ENCODE measurements at places on chromosomes 16 and 17.

GRCh38 chr17:888998-889441 is 90.6 kb downstream of the NXN start:
- DNase-seq: no peak

DNA sequence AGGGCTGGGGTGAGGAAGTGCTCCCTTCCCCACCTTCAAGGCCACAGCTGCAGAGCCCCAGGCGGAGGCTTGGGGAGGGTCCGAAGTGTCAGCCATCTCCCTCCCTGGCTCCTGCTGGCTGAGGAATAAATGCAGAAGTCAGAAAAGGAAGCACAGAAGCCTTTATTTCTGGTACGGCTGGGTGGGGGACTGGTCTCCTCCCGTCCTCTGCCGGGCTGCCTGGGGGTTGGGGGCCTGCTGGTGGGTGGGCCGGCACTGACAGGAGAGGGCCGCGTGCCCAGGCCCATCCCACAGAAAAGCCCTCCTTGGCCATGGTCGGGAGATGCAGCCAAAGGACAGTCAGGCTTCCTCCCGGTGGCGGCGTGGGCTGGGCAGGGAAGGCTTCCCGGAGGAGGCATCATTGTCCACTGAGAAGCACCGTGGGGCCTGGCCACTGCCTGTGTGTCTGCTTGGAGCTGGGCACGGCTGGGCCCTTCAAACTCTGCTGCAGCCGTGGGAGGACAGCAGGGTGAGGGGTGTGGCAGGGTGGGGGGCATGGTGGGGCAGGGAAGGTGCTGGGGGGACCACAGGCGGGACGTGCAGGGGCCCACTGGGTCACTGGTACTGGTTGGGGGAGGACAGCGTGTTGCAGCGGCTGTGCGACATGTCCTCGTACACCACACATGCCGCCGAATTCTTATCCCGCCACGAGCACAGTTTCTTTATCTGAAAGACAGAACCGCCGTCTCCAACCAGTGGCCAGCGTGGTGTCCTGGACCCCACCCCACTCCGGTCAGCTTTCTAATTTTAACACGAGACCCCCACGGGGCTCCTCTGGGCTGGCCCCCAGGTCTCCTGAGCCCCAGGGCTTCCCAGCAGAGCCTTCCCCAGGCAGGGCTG is 2.4 kb downstream of the CD7 start:
- no peak for DNase-seq

GRCh38 chr16:70520612-70521297 is 2.6 kb downstream of the COG4 start:
- DNase-seq: no peak

- no peak for DNase-seq
These were observed 37.7 kb upstream of the RHBDL3 start for GRCh38 chr17:32227910-32228309.

DNA sequence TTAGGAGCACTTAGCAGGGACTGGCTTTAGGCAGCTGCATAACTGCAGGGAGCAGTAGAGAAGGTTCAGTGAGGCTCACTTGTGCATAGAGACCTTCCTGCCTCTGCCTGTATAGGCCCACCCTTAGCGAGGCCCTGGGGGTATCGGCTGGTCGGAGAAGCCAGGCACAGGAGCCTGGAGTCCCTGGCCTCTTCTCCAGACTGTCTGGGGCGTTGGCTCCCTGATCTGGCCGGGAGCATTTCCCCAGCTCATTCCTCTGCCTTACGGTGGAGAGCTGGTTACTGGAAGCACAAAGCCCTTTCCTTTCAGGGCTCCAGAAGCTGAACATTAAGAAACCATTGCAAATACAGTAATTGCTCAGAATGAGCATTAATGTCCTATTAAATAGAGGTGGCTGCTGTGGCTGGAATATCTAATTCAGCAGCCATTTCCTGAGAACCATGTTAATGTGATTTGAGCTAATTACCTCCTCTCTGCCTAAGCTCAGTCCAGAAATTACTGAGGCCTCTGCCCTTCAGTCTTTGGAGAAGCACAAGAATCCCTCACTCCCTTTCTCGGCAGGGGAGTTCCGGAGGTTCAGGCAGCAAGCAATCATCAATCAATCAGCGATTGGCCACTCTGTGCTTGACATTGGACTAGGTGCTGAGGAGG is 18.8 kb upstream of the TMEM220 start:
- DNase-seq: no peak

DNA sequence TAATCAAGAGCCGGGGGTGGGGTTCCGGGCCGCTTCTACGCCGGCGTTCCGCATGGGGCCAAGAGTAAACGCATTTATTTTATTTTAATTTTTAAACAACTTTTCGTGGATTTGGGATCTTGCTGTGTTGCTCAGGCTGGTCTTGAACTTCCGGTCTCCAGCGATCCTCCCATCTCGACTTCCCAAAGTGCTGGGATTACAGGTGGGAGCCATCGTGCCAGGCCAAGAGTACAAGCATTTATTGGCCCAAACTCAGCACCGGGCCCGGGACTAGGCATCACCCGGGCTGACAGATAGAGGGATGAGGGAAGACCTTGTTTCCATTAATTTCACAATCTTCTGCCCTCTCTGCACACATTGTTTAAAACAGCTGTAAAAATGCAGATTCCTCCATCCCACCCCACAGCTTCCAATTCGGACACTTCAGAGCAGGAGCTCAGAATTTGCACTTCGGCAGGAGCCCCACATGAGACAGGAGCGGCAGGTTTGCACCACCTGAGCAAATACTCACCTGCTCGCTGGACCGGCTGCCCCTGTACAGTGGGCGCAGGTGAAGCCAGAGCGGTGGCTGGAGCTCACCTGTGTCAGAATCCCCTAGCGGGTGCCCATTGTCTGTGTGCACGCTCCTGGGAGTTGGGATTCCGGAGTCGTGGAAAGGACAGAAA is 663 bp upstream of the GINS2 start:
- no peak for DNase-seq

DNA sequence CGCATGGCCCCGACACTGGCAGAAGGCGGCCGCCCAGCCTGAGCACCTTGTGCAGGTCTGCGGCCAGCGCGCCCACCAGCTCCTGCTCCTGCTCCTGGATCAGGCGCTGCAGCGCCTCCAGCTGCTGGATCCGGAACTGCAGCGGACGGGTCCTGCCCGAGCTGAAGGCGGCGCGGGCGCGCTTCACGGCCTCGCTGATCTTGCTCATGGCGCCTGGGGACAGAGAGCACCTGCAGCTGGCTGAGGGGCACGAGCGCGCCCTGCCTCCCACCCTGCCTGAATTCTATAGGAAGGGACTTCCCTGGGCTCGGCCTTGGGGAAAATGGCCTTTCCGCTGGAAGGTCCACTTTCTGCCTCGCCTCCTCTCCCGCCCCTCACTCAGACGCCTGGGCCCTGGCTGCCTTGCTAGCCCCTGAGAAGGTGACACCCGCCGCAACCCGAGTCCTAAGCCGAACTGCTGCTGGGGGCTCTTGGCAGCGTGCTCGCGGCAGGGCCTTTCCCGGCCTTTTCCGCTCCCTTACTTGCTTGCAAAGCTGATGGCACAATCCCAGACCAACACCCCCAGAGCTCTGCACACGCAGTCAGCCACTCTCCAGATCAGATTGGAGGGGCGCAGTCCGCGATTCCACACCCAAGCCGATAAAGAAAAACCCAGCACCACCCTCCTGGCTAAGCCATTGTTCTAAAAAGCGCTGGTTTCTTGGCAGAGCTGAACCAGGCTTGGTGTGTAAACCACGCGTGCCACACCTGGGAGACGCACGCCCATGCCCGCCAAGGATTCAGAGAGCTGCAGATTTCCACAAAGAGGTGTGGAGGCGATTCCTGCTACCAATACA is 3.0 kb downstream of the ALDH3A1 start:
- DNase-seq: peak; percentile 73

GRCh38 chr16:58848662-58849002 is 114.5 kb upstream of the GOT2 start:
- DNase-seq: no peak

DNA sequence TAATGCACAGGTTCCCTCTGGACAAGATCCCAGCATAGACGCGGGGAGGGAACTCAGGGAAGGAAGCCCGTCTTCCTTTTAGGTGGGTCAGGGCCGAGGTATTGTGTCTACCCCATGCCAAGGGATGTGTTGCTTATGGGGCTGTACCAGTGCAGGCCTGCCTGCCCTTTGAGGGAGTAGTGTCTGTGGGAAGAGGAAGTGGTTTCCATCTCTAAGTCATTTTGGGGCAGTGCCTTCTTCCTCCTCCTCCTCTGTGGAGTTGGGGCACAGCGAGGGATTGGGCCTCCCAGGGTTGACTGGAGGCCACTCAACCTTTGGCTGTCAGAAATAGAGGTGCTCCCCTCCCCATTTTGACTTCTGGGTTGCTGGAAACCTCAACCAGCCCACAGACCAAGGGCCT is 26.5 kb downstream of the GJD3 start:
- DNase-seq: no peak

DNA sequence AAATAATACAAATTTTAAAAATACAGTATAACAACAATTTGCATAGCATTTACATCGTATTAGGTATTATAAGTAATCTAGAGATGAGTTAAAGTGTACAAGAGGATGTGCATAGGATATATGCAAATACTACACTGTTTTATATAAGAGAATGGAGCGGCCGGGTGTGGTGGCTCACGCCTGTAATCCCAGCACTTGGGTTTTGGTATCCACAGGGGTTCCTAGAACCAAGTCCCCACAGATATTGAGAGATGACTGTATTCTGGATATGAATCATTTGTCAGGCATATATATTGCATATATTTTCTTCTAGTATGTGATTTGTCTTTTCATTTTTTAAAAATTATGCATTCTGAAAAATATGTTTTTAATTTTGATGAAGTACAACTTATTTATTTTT is 77.5 kb upstream of the MSI2 start:
- DNase-seq: no peak

- no peak for DNase-seq
These were observed 19.2 kb downstream of the PIP4K2B start for GRCh38 chr17:38779965-38780752.

DNA sequence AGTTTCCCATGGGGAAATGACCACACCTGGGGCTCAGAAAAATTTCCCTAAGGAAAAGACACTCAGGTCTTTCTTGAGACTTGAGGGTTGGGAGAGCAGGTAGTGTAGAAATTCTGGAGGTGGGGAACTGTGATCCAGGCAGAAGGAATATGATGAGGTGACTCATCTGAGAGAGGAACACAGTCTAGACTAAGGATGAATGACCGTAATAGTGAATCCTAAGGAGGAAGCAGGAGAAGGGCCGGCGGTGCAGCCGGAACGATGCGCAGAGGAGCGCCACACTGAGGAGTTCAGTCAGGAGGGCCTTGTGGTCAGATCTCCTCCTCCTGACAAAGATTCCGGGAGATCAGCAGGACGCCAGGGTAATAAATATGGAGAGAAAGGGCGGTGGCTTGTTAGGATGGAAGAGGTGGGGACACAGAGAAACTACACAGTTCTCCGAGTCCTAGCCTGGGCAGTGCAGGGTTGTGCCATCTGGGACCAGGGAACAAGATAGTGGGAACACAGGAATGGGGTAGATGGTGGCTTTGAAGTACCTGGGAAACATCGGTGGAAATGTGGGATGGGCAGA is 135.6 kb downstream of the PARN start:
- DNase-seq: no peak

- no peak for DNase-seq
These were observed 42.0 kb upstream of the XYLT1 start for GRCh38 chr16:17512636-17513220.

DNA sequence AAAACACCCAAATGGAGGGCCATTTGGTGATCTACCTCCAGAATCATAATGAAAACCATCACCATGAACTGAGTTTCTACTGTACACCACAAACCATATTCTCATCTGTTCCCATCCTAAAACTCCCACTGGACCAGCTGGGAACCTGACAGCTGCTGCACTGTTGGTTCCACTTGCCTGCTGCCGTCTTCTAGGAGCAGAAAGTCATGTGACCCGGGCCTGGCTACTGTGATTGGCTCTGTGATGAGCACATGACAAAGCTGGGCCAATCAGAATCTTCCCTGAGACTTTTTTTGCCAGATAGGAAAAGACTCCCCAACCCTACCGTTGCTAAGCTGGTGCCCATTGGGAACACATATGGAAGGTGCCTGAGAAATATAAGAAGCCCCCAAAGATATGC is 264.2 kb downstream of the MRTFB start:
- DNase-seq: no peak

DNA sequence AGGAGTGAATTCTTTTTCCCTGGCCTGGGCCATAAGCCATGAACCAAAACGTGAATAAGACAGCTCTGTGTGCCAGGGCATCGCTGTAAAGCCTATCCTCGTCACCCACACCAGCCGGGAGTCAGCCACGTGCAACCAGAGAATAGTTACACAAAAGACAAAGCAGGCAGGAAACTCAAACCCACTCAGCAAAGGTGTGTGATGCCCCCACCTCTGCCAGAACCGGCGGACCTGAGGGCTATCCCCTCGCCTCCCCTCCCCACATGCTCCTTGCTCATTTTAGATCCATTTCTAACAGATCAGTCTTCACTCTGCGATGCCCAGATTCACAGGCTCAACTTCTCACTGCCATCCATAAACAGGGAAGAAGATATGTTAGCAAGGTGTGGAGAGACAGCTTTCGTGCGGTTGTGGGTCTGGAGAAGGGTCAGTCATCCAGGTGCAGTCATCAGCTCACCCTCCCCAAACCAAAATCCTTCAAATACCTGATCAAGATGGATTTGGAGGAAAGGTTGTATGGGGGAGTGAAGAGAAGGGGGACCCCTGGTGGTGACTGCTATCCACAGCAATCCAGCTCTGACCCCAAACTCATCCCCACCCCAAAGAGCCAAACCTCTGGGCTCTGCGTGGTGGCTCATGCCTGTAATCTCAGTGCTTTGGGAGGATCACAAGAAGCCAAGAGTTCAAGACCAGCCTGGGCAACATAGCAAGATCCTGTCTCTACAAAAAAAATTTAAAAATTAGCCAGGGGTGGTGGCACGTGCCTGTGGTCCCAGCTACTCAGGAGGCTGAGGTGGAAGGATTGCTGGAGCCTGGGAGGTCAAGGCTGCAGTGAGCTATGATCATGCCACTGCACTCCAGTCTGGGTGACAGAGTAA is 219.2 kb downstream of the C16orf78 start:
- no peak for DNase-seq

GRCh38 chr17:36907407-36907806 is 29.9 kb upstream of the LHX1 start:
- DNase-seq: no peak

DNA sequence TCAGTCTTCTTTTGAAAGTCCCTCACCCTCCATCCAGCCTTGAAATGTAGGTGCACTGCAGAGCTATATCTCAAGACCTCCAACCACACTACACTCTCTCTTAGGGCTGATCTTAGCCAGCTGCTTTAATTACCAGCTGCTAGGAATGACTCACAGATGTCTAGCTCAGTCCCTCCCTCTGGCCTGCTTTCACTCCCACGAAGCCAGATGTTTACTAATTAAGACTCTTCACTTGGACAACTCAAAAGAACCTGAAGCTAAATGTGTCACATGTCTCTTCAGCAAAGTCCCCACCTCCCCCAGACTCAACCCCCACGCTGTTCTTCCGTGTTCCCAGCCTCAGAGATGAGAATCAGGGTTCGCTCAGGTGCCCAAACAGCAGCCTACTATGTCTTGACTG is 2.6 kb downstream of the GTF3C1 start:
- DNase-seq: no peak
